ENCODE measurements at places on chromosomes 6 and 20. TPM values are rescaled to one million over a fixed set of nuclear protein-coding genes. Genes with fewer than 3 reads are reported as not detected.

- DNase-seq, result no peak
Measured at GRCh38 chr20:59014680-59015389, 4.4 kb upstream of the TUBB1 start.

GRCh38 chr6:106309766-106310373, 15.7 kb downstream of the ATG5 start:
- DNase-seq, result peak; percentile 8

Gene ISM1
- not detected for total RNA-seq

DNA sequence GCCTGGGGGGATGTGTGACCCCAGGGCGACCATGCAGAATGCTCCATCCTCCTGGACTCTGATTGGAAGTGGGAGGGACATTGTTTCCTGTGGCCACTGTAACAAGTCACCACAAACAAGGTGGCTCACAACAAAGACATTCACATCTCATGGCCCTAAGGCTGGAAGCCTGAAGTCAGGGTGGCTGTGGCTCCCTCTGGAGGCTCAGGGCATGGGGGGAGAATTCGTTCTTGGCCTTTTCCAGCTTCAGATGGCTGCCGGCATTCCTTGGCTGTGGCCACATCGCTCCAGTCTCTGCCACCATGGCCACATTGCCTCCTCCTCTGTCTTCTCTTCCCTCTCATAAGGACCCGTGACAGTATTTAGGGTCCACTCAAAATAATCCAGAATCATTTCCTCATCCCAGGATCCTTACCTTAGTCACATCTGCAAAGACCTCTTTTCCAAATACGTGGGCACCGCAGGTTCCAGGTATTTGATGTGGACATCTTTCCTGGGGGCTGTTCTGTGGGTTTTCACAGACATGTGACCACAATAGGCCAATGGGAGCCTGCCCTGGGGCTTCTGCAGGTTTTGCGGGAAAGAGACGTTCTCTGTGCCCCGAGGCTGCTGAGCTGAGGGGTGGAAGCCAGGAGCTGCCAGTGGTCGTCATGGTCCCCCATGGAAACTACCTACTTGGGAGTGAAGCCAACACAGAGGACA, 249.3 kb downstream of the PREX1 start:
- no peak for DNase-seq

Gene CCN2
- 211 TPM for total RNA-seq

DNA sequence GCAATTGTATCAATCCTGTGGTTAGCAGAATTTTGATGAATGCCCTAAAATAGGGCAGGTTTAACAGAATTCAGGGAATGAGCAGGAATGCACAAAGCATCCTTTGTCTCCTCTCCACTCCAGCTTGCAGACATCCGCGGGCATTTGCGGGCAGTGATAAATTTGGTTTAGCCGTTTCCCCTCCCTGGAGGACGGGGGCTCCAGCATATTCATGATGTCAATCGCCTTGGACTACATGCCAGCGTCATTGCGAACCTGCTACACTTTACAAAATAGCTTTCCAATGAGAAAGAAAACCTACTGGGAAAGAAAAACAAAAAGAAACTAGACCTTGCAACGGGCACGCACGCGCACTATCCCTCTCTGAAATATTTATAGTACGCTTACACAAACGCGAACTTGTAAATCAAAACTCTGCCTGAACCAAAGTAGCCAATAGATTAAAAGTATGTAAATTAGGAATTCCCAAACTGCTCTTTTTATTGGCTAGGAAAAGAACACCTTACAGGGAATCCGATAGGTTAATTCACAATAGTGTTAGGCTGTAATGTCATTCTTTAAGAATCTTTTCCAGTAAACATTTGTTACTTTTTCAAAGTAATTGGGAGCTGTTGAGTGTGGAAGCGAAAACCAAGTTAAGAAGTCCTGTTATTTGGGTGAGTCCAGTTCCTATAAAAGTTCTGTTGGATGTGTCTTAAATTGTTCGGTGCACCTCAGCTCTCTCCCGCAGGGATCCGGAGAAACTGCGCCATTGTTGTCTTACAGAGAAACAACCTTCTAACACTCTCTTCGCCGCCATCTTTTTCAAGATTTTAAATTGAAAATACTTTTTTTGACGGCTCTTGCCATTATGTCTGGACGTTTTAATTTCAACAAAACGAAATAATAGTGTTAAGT, 136.7 kb downstream of the HFE start:
- peak; percentile 97 for DNase-seq

Gene TRIM31
- not detected for total RNA-seq

GRCh38 chr20:34951652-34952051, 4.0 kb downstream of the GSS start:
- no peak for DNase-seq

Gene EDN1
- total RNA-seq, result 8.6 TPM

- DNase-seq, result no peak
Measured at GRCh38 chr6:136992113-136992512, 52.7 kb downstream of the IL20RA start.

GRCh38 chr6:163573503-163574179, 159.1 kb downstream of the QKI start:
- no peak for DNase-seq

Gene LY6G6C
- not detected for total RNA-seq

GRCh38 chr20:39076958-39077357, 114.8 kb downstream of the DHX35 start:
- no peak for DNase-seq

DNA sequence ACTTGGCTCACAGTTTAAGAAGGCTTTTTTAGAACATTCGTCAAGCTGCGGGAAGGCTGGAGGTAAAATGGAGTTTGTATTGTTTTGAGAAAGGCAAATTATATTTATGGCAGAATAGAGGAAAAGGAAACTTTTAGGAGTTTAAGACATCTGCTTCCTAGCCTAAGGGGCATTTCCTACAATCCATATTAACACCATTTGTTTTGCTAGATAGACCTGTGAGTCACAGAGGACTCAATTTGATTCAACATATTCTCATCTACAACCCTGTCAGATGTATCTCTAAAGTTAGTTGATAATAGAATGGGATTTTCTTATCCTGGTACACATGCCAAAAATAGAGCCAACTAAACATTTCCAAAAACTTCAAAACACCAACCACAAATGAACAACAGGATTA, 35.0 kb downstream of the RCAN2 start:
- DNase-seq, result no peak

Gene GTF2H4
- 13.4 TPM for total RNA-seq

DNA sequence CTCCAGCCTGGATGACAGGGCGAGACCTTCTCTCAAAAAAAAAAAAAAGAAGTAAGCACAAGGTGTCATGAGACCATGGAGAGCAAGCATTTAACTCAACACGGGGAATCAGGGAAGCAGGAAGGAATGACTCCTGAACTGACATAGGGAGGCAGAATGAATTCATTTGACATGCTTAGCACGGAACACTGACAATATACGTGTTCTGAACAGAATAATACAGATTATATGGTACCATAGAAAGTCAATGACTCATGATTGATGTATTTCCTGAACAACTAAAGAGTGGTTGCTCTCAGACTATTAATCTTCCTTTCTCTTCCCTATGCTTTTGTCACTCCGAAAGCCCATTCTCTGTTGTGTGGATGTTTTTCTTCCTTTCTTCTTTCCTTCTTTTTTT, 20.7 kb upstream of the ASIP start:
- DNase-seq, result peak; percentile 28

Gene IL17F
- total RNA-seq, result not detected

GRCh38 chr6:43916924-43917877, 147.2 kb downstream of the VEGFA start:
- DNase-seq, result peak; percentile 51

DNA sequence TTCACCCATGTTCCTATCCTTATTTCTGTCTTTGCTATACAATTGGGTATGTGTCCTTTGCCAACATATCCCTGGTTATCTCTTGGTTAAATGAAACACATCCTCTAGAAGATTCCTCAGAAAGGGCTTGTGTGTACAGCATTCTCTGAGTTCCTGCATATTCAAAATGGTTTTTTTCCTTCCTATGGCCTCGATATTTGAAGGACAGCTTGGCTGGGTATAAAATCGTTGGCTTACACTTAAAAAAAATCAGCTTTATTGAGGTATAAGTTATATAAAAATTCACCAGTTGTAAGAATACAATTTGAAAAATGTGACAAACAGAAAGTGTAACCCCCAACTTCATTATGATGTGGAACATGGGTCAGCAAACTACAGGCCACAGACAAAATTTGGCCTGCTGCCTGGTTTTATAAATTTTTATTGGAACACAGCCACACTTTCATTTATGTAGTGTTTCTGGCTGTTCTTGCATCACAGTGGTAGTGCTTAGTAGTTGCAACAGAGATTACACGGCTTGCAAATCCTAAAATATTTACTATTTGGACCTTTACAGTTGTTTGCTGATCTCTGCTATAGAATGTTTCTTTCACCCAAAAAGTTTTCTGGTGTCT, 16.7 kb downstream of the PCMT1 start:
- DNase-seq, result peak; percentile 61

Gene SCRT2
- not detected for total RNA-seq

Gene GSTA2
- total RNA-seq, result not detected

Gene OR2B6
- total RNA-seq, result not detected

GRCh38 chr6:167706313-167707109, 120.2 kb upstream of the AFDN start:
- no peak for DNase-seq

All from IMR-90 (cell line).